ENCODE measurements at places on chromosomes 12 and 14.
A peak's percentile ranks its signal among the peaks of the same experiment; 100 is the strongest.

GRCh38 chr14:31920001-31920400 lies 157.1 kb upstream of the ARHGAP5 start:
- no peak for DNase-seq

- no peak for DNase-seq
Observed at GRCh38 chr12:19222558-19222957, 93.0 kb downstream of the PLEKHA5 start.

- peak; percentile 82 for DNase-seq
Observed at GRCh38 chr14:77314043-77314442, 6.6 kb downstream of the POMT2 start.

GRCh38 chr12:57813111-57813970 lies 5.2 kb downstream of the AVIL start:
- no peak for DNase-seq

DNA sequence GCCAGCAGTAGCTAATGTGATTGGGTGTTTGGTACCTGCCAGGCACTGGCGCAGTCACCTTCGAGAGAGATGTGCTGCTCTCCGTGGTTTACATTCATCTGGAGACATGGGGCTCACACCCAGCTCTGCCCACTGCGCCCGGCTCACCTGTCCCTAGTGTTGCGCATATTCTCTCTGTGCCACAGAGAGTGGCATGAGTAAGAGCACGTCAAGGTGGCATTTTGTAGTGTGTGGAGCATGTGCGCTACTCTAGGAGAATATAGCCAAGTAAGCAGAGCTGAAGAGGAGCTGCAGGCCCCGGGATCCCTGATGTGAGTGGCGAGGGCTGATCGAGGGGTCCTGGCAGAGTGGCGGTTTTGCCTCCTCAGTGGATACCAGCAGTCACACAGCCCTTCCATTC lies 46.9 kb downstream of the TPCN1 start:
- no peak for DNase-seq
